Peyer's patch (tissue), 4 donors: ENCODE measurements at places on chromosomes 7 and 10. TPM values are rescaled to one million over a fixed set of nuclear protein-coding genes. Genes with fewer than 3 reads are reported as not detected.

GRCh38 chr7:38163671-38164070 lies 14.4 kb upstream of the STARD3NL start:
- DNase-seq: no peak

DNA sequence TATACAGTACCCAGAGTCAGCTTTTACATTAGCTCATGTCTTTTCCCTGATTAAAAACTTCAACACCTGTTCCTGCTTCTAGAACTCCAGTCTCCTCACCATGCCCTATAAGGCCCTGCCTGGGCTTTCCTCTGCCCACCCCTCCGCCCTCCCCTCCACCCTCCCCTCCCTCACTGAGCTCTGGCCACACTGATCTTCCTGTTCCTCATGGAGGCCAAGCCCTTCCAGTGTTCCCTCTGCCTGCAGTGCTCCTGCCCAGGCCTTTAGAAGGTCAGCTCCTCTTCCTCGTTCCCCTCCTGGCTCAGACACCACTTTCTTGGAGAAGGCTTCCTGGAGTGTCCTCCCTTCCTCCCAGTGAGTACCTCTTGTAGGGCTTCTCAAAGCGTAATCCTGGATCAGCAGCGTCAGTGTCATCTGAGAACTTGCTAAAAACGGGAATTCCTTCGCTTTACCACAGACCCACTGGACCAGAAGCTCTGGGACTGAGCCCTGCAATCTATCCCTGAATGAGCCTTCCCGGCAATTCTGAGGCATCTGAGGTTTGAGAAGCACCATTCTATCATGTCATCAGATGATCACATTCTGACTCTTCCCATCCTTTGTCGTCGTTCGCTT lies 3.7 kb downstream of the PDZD7 start:
- no peak for DNase-seq

DNA sequence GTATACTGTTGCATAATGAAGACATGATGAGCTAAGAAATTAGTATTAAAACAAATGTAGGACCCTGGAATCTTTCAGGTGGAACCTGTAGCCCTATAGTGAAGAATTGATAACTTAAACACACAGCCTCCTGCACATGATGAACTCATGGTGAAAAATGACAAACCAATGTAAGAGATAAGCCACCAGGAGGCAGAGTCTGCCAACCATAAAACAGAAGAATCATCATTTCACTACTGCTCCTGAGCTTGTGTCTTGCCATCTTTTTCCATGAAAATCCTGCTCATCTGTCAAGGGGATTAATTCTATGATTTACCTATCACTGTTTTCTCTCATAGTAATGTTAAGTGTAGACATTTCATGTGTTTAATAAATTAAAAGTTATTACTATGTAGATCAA lies 363.9 kb downstream of the MALRD1 start:
- no peak for DNase-seq

DNA sequence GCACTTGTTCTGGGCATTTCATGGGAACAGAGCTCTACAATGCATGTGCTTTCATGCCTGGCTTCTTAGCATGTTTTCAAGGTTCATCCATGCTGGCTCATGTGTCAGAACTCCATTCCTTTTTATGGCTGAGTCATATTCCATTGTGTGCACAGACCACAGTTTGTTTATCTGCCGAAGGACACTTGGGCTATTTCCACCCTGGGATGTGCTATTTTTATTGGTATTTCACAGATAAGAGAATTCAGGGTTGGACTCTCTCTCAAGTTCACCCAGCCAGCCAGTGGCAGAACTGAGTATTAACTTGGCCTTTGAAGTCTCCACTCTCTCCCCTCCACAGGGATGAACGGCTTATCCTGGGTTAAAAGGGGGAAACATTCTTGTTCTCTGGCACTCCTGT lies 190.7 kb upstream of the GPR26 start:
- no peak for DNase-seq

GRCh38 chr10:28984431-28984830 lies 304.4 kb upstream of the LYZL1 start:
- peak; percentile 19 for DNase-seq

DNA sequence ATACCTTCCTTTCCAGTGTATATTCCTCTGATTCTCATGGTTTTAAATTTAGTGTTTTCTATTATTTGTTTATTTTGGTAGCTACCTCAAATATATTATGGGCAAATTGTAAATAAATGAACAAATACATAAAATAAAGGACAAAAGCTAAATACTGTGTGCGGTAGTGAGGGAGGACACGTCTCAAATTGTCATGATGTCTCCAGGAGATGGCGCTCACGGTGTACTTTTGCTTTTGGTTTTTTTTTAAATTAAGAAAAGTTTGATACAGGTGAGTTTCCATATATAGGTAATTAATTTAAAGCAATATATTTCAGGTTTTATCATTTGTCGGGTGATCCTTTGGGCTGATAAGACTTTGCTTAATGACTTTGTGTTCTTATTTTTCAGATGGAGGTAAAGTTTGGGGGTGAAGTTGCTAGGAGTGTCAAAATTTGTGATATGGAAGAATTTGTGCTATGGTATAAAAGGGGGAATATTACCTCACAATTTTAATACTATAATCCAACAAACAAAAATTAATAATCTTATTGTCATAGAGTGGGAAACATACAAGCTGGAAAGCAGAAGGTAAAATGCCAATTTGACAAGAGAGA lies 68.4 kb upstream of the TMEM229A start:
- DNase-seq: no peak

DNA sequence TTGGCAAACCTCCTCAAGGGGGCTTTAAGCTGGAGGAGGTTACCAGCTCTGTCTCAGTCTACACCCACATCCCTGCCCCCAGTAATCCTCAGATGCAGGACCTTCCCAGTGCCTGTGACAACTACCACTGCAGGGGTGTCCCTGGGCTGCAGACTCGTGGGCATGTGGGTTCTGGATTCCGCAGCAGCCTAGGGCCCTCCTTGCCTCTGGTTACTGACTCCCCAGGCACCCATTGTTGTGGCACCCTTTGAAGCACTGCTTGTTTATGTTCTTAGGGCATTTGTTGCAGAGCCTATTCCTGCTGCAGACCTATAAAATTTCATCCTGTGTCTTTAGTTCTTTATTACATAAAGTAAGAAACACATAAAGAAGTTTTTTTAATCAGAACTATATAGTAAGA lies 51.1 kb upstream of the GJD4 start:
- no peak for DNase-seq

DNA sequence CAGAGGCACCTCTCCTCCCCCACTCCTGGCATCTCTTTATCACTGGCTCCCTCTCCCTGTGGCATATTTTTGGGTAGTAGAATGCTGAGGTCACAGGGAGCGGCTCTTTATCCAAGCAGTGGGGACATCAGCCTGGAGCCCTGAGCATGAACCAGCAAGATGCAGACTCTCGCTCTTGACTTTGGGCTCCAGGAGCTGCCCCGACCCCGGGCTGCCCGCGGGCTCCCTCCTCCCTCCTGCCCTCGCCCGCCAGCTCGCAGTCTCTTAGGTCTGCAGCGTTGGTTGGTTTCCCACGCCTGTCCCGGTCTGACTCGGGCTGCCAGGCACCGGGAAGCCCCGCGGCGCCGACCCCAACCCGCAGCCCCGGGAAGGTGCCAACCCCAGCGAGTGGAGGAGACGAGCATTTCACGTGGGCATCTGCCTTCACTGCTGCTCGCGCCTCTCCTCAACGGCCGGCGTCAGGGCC lies 1.3 kb downstream of the INSYN2A start:
- DNase-seq: no peak

DNA sequence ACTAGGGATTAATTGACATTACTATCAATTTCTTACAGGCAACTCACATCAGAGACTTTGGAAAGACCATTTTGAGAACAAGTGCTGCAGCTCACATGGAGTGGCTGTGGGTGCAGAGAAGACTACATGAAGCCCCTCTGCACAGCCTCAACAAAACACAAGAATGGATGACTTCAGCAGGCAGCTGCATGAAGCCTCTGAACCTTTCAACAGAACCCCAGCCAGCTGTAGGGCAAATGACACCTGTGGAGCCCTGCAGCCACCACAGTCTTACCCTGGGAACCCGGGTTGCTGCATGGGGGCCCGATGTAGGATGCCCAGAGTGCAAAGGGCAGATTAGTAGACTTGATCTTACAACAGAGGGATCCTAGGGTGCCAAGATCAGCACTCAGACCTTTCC lies 62.0 kb upstream of the CAMK2B start:
- no peak for DNase-seq

DNA sequence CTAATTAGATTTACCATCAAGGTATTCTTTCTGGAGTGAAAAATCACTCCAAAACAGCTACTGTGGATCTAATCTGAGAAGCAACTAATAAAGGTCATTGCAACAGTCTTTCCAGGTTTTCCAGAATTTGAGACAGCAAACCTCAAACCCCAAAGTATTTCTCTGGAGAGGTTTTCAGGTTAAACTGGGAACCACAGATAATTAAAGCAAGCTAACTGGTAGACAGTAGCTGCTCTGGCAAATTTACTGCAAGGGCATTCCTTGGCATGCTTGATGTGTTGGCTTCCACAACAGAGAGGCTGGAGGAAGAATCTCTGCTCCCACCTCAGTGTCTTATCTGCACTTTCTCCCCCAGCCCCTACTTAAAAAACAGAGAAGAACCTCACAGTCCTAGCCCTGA lies 140.0 kb upstream of the NRBF2 start:
- no peak for DNase-seq

The SFTPA1 gene
- not detected for total RNA-seq

The VSIR gene
- total RNA-seq: 169 TPM

The AMZ1 gene
- total RNA-seq: not detected

The ARL3 gene
- 9.1 TPM for total RNA-seq

The CPED1 gene
- total RNA-seq: 4.4 TPM

The NEBL gene
- total RNA-seq: 33.0 TPM

The DPP6 gene
- total RNA-seq: 2.9 TPM

The CAMK1D gene
- 6.4 TPM for total RNA-seq
